Vagina (tissue), 2 donors: ENCODE measurements at places on chromosomes 5 and 9.
A peak's percentile ranks its signal among the peaks of the same experiment; 100 is the strongest.

DNA sequence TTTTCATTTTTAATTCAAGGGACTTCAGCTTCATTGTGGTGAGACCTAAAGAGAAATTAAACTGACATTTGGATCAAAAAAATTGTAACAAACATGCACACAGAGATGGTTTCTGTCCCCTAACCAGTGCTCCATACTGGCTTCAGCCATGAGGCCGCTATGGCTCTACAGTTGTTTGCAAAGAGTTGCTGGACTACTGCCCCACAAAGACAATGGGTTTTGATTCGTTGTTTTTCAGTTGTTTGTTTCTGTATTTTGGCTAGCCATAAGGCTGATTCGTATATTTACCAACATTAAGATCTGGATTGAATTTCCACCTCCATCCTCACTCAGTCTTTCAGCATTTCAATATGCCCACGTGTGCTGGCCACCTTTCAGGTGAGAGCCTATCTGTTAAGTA is 163.7 kb upstream of the KIF2A start:
- no peak overlapping the region for H3K4me3 ChIP-seq
- no peak overlapping the region for H3K27ac ChIP-seq
- no peaks in the 10 kb centered on the region for H3K36me3 ChIP-seq

GRCh38 chr9:130171226-130172148 is 717 bp upstream of the NCS1 start:
- H3K4me1 ChIP-seq: peaks cover 33% of the 10 kb centered on the region
- no peak for DNase-seq
- no peaks in the 10 kb centered on the region for H3K36me3 ChIP-seq
- H3K27ac ChIP-seq: peak overlapping the region; percentile 75
- peak overlapping the region; percentile 97 for H3K4me3 ChIP-seq

- no peaks in the 10 kb centered on the region for H3K4me1 ChIP-seq
- H3K36me3 ChIP-seq: no peaks in the 10 kb centered on the region
- no peak overlapping the region for H3K27ac ChIP-seq
- no peak overlapping the region for H3K4me3 ChIP-seq
- H3K27me3 ChIP-seq: no peaks in the 10 kb centered on the region
Measured at GRCh38 chr5:66945389-66946349, 250.9 kb downstream of the CD180 start.

GRCh38 chr9:27817747-27818146 is 244.5 kb upstream of the C9orf72 start:
- no peak overlapping the region for H3K27ac ChIP-seq
- no peaks in the 10 kb centered on the region for H3K4me1 ChIP-seq
- no peak overlapping the region for H3K4me3 ChIP-seq
- H3K27me3 ChIP-seq: no peaks in the 10 kb centered on the region
- H3K36me3 ChIP-seq: no peaks in the 10 kb centered on the region
- no peak for DNase-seq
